WTC11 (cell line): ENCODE measurements at places on chromosomes 1 and 21. TPM values are rescaled to one million over a fixed set of nuclear protein-coding genes. Genes with fewer than 3 reads are reported as not detected.

- DNase-seq, result no peak
These were observed 317.6 kb downstream of the DPYD start for GRCh38 chr1:97603218-97603617.

- no peak for DNase-seq
These were observed 27.3 kb upstream of the ZNF496 start for GRCh38 chr1:247358920-247359319.

GRCh38 chr1:200260597-200261335 lies 149.1 kb downstream of the ZNF281 start:
- DNase-seq, result no peak

- DNase-seq, result no peak
These were observed 9.8 kb upstream of the CSF3R start for GRCh38 chr1:36492491-36492890.

DNA sequence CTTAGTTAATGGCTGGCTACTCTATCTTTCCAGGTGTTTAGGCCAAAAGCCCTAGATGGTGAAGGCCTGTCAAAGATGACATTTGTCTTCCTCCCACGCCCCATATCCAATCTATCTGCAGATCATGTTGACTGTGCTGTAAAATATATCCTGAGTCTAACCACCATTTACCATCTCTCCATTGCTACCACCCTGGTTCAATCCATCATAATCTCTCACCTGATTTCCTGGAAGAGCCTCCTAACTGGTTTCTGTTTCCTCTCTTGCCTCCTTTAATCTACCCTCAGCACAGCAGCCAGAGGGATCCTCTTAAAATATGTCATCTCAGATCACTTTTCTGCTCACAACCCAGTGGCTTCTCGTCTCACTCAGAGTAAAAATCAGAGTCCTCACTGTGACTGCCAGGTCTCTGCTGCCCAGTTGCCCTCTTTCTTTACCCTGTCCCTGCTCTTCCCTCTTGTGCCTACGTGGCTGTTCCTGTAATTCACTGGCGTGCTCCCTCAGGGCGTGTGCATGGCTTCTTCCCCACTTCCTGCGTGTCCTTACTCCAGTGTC lies 17.8 kb downstream of the TMEM50A start:
- DNase-seq, result no peak

- DNase-seq, result no peak
These were observed 19.7 kb upstream of the ABCG1 start for GRCh38 chr21:42198929-42199867.

GRCh38 chr1:53575955-53576320 lies 116.7 kb downstream of the DMRTB1 start:
- peak; percentile 6 for DNase-seq

DNA sequence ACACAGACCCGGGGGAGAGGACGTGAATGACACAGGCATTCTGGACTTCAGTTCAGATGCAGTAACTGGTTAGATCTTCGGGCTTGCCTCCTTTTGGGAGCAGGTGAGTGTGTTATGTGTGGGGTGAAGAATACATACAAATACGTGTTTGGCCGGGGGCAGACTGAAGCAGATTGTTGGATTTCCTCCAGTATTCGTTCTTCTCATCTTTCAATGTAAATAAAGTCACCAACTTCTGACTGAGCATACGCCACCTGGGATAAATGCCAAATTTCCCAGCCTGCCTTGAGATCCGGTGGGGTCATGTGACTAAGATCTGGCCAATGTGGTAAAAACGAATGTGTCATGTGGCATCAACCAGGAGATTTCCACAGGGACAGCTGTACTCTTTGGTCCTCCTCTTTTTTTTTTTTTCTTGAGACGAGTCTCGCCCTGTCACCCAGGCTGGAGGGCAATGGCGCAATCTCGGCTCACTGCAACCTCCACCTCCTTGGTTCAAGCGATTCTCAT lies 189.8 kb downstream of the RGS7 start:
- DNase-seq, result no peak

DNA sequence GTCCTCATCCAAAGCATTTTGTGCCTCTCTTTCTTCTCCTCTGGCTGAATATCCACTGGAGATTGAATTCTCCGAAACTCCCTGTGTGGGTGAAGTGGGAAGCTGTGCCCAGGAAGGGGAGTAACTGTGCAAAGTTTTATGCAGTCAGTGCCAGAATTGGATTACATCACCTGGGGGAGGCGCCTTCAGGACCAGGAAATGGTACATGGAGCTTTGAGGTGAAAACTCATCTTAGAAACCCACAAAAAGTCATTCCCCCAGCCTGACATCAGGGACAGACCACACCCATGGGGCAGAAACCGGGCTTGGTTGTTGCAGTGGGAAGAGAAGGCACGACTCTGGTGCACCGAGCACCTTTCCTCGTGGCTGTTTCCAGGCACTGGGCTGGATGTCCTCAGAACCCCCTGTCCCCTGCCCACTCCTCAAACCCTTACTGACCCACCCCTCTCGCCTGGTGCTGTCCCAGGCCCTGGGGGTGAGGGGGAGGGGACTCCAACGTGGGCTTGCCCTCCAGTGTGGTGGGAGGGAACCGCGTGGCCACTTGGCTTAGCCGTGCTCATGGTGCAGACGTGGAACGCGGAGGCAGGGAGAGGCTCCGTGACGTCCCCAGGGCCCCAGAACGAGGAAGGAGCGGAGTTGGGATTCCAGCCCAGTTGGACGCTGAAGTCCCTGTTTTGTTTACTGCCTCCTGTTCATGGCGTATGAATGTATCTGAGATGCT lies 15.7 kb downstream of the TFF3 start:
- DNase-seq, result no peak

DNA sequence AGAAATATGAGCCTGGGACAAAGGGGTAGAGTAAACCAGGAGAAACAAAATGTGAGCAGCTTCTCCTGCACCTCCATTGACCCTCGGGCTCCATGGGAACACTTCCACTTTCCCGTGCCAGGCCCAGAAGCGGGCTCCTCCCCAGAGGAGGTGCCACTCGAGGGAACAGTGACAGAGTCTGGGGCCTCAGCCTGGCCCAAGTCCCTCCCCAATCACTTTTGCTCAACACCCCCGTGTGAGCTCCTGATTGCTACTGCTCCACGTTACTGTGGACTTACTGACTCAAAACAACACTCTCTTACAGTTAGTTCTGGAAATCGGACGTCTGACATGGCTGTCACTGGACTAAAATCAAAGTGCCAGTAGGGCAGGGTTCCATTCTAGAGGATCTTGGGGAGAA lies 17.7 kb upstream of the KLHDC7A start:
- no peak for DNase-seq

SLC45A1 gene
- 2.0 to 2.3 TPM (median 2.3 TPM) in 3 replicates for total RNA-seq

VWA5B1 gene
- 1.1 to 1.5 TPM (median 1.4 TPM) in 3 replicates for total RNA-seq

SPATA46 gene
- not detected in 3 replicates for total RNA-seq
